ENCODE measurements at places on chromosomes 12 and 14.

DNA sequence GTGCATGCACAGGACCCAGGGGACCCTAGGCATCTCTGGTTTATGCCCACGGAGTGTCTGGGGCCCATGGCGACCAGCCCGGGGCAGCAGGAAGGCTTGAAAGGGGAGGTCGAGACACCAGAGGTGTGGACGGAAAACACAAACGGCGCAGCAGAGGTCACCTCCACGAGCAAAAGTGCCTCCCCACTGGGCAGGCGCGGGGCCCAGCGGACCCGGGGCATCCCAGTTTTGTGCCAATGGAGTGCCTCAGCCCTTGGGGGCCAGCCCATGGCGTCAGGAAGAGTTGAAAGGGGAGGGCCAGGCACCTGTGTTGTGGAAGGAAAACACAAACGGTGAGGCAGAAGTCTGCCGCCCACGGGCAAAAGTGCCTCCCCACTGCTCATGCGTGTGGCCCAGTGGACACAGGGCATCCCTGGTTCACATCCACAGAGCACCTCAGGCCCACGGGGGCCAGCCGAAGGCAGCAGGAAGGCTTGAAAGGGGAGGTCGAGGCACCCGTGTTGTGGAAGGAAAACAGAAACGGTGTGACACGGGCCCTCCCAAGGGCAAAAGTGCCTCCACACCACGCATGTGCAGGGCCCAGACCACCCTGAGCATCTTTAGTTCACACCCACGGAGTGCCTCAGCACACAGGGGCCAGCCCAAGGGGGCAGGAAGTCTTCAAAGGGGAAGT is 378.8 kb downstream of the ALG10 start:
- DNase-seq: no peak

GRCh38 chr14:20295067-20295466 is 10.7 kb downstream of the TTC5 start:
- DNase-seq: no peak

DNA sequence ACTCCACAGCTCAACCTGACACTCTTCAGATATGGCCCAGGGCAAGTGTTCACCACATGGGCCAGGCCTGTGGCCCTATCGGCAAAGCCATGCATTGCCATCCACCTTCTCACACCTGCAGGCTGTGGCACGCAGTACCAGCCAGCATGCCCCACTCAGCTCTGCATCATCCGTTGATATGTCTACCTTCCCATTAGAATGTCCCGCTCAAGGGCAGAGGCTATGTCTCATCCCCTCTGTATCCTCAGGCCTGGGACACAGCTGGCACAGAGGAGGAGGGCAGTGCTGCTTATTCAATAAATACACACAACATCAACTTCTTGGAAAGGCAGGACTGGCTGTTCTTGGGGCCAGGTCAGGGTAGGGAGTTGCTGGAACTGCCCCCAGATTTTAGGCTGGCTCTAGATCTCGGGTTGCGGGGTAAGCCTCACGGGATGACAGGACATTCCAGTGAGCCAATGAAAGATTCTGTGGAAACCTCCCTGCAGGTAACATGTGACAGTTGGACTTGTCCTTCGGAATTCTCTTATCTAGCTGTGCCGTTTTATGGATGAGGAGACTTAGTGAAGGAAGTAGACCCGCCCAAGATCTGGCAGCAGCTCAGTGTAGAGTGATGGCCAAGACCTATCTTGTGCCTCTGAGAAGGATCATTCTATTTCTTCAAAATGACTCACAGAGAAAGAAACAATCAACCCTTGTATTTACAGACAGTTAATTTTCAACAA is 25.6 kb downstream of the SYNE3 start:
- DNase-seq: no peak

DNA sequence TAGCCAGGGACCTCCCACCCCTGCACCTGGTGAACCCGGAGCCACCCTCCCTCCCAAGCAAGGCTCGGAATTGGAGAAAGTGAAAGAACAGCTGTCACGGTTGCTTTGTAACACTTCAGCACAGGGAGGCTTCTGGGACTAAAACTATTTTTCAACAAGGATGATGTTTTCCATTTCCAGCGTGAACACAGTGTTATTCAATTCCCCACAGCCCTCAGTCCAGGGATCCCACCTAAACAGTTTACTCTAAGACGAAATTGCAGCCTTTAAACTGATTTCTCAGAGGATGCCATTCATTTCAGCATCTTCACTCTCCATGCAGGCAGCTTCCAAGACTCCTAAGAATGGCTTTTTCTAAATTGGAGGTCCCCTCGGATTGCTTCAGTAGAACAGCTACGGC is 229.2 kb downstream of the SLC15A4 start:
- DNase-seq: no peak

DNA sequence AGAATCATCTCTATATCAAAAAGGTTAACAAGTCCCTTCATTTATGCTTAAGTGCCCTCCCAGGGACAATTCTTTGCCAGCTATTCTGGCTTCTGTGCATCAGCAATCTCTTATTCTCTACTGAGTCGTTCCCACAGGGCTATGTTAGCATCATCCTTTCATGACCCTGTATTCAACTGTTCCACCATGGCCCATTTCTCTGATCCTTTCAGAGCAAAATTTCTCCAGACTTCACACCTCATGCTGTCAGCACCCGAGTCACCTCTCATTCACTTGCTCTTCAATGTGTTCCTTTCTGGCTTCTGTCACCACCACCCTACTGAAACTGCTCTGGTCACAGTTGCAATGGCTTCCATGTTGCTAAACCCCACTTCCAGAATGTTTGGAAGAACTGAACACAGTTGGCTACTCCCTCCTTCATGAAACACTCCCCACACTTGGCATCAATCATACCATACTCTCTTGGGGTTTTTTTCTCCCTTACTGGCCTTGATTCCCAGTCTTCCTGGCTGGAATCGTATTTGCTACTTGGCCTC is 159.5 kb upstream of the HMGA2 start:
- DNase-seq: no peak

- no peak for DNase-seq
Measured at GRCh38 chr12:106910202-106910601, 45.5 kb upstream of the TMEM263 start.

- no peak for DNase-seq
Measured at GRCh38 chr12:10169104-10169503, 2.8 kb downstream of the OLR1 start.

DNA sequence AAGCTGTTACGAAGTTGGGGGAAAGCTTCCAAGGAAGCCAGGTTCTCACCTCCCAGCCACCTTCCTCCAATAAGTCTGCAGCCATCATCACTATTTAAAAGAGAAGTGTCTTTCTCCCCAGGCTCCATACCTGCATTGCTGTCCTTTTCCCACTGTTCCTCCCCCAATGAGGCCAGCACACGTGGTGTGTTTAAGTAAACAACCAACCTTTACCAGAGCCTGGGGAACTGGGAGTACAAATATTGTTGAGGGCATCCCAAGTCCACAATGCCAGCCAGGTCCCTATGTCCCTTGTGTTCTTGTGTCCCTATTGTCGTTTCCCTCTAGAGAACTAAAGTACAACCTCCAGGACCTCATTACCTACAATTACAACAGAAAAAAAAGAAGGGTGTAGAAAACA is 49.2 kb upstream of the PNMA1 start:
- no peak for DNase-seq

- no peak for DNase-seq
Measured at GRCh38 chr14:56885825-56886224, 75.5 kb upstream of the OTX2 start.

DNA sequence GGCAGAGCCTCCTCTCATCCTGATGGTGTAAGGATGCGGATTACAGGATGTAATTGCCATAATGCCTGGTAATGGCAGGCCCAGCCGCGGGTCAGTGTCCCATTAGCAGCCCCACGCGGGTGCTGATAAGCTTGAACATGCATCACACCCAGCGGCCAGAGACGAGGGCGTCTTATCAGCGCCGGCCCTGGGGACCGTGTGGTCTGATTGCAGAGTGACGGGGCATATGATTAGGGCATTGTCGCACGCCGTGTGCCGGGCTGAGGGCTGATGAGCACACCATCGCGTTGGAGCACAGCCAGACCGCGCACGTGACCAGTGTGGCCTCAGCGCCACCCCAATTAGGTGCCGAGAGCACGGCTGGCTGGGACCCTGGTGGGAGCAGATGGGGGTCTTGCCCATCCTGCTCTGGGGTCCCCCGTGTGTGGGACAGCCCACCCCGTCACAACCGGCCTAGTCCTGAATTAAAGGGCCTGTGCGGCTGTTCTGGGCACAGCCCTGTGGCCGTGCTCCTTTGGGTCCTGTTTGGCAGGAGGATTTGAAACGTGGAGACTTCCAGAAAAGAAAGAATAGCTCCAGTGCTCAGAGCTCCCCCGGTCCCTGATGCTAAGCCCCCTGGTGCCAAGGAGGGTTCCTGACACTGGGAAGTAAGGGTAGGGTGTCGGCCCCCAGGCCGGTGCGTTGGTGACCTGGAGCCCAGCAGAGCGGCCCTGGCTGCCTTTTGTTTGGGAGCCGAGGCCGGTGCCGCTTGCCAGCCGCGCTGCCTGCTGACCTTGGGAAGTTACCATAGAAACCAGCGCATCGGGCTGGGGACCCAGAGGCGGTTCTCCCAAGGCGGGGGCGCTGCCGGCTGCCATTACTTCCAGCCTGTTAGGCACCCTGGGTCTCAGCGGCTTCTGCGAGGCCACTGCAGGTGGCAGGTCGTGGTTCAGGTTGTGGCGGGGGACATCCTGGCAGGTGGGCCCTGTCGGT is 20.7 kb downstream of the KIF26A start:
- DNase-seq: no peak

- no peak for DNase-seq
Measured at GRCh38 chr14:73251516-73252215, 14.4 kb downstream of the PAPLN start.

DNA sequence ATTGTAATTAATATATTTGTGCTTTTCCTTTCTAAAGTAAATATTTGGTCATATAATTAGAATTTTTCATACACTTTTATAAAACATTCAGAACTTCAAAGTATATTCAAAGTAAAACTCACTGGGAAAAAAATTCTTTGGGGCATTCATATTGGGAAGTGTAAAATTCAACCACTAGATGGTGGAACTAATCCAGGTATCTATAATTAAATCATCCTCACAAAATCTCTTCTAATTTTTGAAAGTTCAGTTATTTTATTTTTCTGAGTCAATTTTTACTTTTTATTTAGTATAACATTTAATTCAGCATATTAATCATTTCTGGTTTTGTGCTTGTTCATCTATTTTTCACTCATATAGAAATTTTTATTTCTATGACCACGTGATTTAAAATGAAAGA is 81.0 kb downstream of the NTS start:
- DNase-seq: no peak

All from stimulated activated CD4-positive, alpha-beta T cell treated with anti-CD3 and anti-CD28 coated beads, Interleukin-4, amount 100 ng/mL, for 1 hour (primary cell).